ENCODE measurements at places on chromosomes 11 and 22.

DNA sequence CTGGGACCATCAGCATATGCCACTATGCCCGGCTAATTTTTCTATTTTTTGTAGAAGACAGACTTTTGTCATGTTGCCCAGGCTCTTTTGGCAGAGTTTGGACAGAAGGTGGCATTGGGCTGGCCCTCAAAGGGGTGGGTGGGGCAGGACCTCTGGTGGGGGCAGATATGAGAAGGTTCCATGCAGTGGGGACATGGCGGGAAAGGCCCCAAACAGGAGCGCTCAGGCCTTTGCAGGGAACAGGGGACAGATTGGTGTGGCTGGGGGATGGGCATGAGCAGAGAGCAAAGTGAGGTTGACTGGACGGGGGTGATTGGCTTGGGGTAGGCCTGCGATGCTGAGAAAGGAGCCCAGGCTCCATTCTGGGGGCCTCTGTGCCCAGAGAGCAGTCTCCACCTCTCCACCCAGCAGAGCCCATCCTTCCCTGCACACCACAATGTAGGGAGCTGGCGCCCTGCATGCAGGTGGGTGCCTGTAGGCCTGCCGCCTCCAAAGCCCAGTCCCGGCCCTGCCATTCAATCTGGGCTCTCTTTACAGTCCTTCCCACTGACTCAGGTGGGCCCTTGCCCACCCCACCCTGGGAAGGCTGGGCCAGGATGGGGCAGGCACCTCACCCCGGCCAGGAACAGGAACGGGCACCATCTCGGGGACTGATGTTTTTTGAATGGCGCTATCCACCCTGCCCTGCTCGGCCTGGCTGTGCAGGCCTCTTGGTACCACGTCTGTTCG, 98.7 kb downstream of the MORC2 start:
- no peak for DNase-seq

DNA sequence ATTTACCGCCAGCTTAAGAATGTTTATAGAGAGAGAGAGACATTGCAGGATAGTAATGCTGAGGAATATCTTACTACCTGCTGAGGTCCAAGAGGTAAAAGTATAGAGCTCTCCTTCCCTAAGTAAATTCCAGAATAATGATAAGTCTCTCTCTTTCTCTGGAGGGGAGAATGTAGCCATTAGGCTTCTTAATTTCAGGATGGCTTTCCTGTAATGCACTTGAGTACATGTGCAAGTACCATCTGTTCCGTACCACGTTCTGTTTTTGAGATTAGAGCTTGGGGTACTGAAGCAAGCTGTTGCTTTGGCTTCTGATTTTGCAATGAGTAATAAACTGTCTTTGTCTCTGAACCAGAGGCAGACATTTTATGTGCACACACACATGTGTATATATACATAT, 1314.0 kb downstream of the JRKL start:
- DNase-seq: no peak

DNA sequence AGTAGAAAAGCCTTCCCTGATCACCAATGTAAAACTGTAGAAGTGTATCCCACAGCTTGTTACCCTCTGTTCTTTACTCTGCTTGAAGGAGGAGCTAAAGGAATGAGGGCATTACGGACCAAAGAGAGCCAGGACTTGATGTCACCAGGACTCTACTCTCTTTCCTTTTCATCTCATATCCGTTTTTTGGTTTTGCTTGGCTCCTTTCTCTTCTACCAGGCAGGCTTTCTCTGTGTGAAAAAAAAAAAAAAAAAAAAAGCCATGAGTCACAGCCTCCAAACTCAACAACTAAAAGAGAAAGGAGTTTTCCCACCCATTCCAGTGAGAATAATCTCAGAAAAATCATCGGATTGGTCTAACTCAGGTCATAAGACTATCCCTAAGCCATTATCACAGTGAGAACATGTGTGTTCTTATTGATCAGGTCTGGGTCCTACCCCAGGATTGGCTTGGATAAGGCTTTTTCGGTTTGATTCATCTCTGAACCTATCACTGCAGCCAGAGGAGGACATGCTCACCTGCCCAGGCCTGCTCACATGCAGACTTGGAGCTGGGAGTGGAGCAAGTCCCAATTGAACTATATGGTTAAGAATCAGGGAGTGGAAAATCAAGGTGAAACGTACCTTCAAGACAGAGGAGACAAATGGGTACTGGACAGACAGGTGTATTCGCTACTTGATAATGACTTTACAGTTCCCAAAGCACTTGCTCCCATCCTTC, 19.4 kb upstream of the LRRC55 start:
- DNase-seq: no peak

- DNase-seq: no peak
These were observed 84.2 kb downstream of the FBXO7 start for GRCh38 chr22:32558681-32559355.

DNA sequence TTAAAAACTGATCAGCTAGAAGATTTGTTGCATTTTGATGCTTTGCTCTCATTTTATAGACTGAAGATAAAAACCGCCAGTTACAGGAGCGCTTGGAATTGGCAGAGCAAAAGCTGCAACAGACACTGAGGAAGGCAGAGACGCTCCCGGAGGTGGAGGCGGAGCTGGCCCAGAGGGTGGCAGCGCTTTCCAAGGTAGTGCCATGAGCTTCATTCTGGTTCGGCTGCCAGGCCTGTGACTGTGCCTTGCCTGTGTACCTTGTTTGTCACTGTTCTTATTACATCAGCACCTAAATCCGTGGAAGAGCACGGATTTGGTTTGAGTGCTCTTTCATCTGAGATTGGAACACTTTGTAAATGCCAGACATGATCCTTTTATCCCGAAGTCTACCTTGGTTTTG, 61.4 kb downstream of the PPFIA1 start:
- no peak for DNase-seq

DNA sequence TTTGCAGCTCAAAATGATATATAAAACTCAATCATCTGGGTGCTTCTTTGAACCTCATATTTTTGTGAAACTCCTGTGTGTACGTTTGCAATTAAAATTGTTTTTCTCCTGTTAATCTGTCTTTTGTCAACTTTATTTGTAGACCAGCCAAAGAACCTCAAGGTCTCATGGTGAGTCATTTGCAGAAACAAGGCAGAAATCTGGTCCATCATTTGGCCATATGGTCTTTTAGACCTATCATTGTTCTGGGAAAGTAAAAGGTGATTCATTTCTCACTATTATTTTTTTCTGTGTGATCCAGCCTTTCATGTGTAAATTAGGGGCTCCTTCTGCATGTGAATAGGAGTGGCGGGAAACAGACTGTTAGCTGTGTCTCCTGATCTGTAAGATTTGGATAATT, 399.1 kb upstream of the DDI1 start:
- DNase-seq: no peak

GRCh38 chr11:31606893-31607292, 97.3 kb downstream of the ELP4 start:
- DNase-seq: no peak

GRCh38 chr11:71129624-71130023, 122.8 kb downstream of the SHANK2 start:
- no peak for DNase-seq

DNA sequence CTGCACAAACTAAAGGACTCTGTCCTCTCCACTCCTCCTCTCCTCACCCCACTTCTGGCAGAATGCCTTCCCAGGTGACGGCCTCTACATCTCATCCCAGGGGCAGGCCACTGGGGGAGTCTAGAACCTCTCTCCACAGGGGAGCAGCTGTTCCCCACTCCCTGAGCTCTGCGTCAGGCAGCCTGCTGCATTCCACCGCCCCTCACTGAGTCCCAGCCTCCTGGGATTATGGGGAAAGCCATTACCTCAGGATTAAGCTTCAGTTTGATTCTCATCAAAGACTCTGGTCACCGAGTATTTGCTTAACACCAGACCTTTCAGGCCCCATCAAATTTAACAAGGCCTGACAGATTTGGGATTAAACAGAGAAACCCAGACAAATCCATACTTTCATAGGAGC, 405.9 kb downstream of the NXPE2 start:
- DNase-seq: no peak

DNA sequence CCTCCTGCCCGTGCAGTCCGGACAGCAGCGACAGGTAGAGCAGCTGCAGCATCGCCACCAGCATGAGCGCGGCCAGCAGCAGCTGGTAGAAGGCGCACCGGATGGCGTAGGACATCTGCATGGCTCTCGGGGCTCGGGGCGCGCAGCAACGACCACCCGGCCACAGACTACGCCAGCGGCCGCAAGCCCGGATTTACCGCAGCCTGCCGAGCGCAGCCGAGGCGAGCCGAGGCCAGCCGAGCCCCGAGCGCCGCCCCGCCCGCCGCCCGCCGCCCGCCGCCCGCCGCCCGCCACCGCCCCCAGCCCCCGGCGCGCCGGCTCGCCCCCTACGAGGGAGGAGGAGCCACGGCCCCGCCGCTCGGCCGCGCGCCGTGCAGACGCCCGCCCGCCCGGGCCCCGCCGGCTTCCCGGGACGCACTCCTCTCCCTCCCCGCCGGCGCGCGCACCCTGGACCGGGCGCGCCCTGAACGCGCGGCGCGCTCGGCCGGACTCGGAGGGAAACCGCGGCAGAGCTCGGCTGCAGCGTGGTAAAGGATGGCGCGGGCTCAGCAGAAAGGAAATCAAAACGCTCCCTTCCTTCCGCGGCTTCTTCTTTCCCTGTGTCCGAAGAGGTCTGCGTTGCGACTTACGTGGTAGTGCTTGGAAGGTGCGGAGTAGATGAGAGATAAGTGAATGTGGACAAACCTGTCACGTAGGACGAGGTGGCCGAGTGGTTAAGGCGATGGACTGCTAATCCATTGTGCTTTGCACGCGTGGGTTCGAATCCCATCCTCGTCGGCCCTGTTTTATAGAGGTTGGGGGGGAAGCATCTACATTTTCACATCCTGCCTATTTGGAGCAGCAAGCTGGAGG, at the start of gene B4GAT1:
Gene B4GAT1, minus strand, starts transcription at position 205 of the 852 bp plus-strand sequence. Its CDS starts 84 bp downstream, at position 121.
- peak; percentile 65 for DNase-seq

- DNase-seq: no peak
These were observed 33.2 kb downstream of the ADORA2A start for GRCh38 chr22:24460418-24461089.

GRCh38 chr11:70796648-70797227, 398.4 kb downstream of the CTTN start:
- DNase-seq: no peak
